Fibroblast of skin of right biceps (primary cell): ENCODE measurements at places on chromosomes 16 and 17.

DNA sequence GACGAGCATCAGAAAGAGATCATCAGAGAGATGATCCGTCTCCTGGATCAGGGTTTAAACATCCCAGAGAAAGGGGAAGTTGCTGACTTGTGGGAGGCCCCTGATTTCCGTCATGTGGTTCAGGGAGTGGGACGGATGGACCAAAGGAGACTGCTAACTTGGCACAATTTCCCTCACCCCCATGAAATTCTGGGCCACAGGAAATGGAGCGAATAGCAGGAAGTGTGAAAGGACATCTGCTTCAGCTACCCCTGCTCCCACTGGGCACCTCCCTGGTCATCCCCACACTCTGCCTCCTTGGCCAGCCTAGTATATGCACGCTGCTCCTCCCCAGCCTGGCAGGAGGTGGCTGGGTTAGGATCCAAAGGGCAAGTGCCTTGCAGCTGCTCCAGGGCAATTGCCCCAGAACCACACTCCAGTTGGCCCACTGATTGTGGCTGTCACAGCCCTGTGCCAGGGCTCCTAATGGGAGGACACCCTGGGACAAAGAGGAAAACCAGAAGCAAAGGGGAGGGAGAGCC, 1.3 kb downstream of the ARRB2 start:
- DNase-seq, result no peak

- DNase-seq, result no peak
Observed at GRCh38 chr16:3215601-3216262, 19.2 kb downstream of the ZNF200 start.

- DNase-seq, result no peak
Observed at GRCh38 chr16:85897382-85897781, 1.6 kb upstream of the IRF8 start.

DNA sequence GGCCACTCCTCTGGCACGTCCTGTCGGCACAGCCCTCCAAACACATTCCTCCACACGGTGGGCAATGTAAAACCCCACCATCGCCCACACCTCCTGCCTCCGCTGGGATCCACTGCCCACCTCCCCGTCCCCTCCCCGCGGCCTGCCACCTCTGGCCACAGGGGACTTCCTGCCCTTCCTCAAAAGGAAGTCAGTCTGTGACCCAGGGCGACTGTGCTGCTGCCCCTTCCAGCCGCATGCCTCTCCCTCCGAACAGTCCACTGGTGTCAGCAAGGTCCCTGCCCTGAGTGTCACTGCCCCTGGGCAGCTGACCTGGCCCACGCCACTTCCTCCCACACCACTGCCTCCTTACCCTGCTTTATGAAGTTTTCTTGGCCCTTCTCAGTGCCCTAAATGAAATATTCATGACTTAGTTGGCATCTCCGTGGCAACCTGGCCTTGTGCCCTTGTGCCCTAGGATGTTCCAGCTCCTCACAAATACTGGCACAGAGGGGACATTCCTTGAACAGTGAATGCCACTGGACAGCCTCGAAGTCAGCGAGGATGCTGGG, 2.0 kb downstream of the PLD6 start:
- DNase-seq, result no peak

DNA sequence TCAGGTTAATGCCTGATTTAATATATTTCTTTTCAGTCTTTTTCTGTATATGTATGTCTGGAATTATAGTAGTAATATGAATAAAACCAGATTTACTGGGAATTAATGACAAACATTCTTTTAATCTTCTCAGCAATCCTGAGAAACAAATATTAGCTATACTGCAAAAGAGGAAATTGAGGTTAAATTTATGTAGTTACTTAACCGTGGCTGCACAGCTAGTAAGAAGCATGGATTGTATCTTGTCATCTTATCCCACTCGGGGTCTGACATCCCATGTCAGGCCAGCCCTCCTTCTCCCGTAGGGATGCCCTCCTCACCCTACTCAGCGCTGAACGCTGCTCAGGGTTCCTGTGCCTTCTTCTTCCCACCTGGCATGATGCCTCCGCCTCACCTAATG, 143.0 kb downstream of the FTO start:
- no peak for DNase-seq

GRCh38 chr17:29597361-29598172, 4.6 kb downstream of the ANKRD13B start:
- no peak for DNase-seq

DNA sequence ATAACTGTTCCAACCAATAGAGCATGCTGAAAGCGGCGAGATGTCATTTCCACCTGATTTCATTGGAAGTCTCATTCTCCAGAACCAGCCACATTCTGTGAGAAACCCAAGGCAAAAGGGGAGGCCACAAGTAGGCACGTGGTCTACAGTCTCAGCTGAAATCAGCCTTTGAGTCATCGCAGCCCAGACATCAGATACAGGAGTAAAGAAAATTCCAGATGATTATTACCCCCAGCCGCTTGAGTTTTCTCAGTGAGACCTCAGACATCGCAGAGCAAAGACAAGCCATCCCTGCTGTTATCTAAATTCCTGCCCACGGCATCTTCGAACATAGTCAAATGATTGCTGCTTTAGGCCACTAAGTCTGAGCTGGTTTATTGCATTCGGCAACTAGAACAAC, 23.1 kb downstream of the STAT3 start:
- peak; percentile 83 for DNase-seq

- peak; percentile 66 for DNase-seq
Observed at GRCh38 chr17:60392845-60393702, 1.1 kb upstream of the USP32 start.

- peak; percentile 52 for DNase-seq
Observed at GRCh38 chr17:17028059-17028877, 14.0 kb upstream of the MPRIP start.

DNA sequence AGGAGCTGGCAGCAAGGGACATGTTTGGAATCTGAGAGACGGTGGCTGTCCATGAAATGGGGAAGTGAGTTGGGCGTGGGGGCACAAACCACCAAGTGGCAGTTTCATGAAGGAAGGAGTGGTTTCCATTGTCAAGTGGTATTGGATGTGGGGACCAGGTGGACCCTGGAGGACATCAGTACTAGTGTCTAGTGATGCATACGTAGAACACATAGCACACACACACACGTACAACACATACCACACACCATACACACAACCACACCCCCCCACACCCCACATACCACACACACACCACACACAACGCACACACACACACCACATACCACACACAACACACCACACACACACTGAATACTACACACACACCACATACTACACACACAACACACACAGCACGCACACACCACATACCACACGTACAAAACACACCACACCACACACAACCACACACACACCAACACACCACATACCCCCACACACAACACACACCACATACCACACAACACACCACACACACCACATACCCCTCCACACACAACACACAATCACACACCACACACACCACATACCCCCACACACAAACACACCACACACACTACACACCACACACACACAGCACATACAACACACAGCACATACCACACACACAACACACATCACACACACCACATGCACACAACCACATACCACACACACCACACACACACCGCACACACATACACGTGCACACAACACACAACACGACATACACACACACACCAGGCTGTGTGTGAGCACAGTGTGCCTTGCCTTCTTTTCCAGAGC, 41.1 kb upstream of the GSE1 start:
- DNase-seq, result no peak

- DNase-seq, result no peak
Observed at GRCh38 chr16:9670033-9670432, 512.2 kb downstream of the GRIN2A start.

- no peak for DNase-seq
Observed at GRCh38 chr16:53576210-53576609, 73.2 kb upstream of the AKTIP start.

DNA sequence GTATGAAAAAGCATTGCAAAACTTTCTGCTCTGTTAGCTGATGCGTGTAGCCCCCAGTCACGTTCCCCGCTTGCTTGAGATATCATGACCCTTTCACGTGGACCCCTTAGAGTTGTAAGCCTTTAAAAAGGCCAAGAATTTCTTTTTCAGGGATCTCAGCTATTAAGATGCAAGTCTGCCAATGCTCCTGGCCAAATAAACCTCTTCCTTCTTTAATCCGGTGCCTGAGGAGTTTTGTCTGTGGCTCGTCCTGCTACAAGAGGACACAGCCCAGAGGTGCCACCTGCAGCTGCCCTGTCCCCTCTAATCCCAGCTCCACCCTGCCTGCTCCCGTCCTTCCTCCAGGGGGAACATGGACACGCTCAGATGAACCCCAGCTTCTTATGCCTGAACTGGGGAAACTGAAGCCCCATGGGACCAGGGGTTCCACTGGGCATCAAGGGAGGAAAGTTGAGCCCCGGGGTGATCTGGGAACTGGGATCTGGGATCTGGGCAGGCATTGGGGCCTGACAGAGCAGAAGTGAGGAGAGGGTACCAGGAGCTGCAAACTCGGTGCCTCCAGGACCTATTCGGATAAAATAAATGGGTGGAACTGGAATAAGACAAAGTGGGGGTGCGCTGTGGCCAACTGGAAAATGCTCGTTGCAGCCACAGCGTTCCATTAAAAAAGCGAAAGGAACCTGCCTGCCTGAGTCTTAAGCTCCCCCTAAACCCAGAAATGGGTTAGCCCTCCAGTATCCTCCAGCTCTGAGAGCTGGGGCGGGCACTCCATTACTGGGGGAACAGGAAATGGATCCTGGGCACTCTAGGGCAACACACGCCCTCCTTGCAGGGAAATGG, 19.7 kb downstream of the QPRT start:
- no peak for DNase-seq

DNA sequence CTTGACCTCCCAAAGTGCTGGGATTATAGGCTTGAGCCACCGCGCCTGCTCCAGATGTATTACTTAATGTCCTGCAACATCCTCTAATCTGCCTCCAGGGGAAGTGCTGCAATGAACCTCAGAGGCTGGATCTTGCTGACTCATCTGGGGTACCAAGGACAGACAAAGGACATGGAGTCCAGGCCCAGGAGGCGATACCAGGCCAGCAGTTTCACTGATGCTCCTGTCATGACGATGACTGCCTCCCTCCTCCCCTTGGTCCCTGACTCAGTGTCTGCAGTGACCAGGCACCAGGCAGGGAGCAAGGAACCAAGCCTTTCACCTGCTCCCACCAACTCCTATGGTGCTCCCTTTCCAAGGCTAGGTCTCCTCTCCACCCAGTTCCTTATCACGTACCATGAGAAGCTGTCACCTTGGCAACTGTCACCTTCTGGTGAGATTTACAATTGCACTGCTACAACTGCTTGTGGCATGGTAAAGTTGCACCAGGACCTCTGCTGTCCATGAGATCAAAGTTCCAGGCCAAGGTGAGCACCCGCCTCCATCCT, 21.6 kb upstream of the PHOSPHO1 start:
- no peak for DNase-seq

DNA sequence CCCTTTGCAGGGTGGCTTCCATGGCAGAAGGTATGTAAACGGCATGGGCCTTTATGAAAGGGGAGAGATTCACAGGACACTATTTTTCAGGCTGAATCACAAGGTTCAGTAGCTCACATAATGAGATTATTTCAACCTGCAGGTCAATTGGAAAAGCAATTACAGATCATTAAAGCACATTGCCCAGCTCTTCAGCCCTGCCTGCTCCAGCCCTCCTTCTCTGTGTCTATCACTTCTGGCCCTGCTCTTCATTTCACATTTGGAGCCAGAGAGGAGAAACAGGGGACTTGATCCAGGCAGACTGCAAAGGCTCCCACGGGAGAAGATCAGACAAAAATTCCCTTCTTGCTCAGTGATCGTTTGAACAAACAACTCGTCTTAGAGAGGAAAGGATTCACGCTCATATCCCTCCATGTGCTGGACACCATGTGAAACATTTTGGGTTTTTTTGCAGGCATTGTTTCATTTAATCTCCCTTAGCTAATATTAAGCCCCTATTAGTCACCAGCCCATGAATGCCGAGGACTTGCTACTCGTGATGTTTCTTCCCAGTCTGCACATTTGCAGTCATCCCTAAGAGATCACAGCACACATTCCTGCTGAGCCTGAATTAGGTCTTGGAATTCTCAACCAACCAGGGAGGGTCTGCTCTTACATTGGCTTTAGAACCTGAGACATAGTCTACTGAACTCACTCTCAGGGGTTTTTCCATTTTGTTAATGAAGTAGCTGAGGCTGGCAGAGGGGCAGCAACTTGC, 443.9 kb upstream of the CCL2 start:
- DNase-seq, result no peak

- no peak for DNase-seq
Observed at GRCh38 chr16:68361485-68361884, 50.7 kb downstream of the PRMT7 start.

DNA sequence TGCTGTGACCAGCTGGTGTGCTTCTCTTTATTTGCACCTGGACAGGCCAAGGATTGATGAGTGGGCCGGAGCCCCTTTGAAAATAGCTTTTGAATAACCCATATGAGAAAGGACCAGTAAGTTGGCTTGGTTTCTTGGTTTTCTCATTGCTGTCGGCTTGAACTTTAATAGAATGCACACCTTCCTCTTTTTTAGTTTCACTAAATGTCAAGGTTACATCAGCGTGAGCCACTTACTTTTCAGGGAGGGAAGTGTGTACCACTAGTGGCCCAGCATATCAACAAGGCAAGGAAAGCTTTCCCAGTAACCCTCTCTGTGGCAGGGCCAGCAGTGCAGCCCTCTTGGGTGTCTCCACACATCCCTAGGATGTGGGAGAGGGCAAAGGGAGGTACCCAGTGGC, 433.3 kb downstream of the CA10 start:
- no peak for DNase-seq

DNA sequence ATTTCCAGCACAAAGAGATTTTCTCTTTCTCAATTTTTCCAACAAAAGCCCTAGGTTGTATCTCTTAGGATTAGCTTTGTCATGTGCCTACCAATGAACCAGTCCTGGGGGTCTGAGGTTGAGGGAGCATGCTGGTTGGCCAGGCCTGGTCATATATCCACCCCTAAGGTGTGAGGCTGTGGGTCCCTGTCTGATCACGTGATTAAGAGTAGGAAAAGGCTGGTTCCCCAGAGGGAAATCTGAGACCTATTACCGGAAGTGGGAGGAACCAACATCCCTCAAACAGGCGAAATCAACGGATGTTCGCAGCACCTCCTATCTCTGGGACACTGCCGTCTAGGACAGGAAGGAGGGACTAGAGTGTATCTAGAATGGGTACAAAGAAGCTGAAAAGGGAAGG, 185.7 kb upstream of the IRX5 start:
- no peak for DNase-seq

- no peak for DNase-seq
Observed at GRCh38 chr16:84911486-84912216, 91.9 kb downstream of the CRISPLD2 start.
